ENCODE measurements at places on chromosomes 7 and 10. TPM values are rescaled to one million over a fixed set of nuclear protein-coding genes. Genes with fewer than 3 reads are reported as not detected.

RGR gene
- 0.19 TPM for total RNA-seq

PIP gene
- total RNA-seq, result not detected

- DNase-seq, result no peak
These were observed 50.5 kb downstream of the RSBN1L start for GRCh38 chr7:77746824-77747165.

DNA sequence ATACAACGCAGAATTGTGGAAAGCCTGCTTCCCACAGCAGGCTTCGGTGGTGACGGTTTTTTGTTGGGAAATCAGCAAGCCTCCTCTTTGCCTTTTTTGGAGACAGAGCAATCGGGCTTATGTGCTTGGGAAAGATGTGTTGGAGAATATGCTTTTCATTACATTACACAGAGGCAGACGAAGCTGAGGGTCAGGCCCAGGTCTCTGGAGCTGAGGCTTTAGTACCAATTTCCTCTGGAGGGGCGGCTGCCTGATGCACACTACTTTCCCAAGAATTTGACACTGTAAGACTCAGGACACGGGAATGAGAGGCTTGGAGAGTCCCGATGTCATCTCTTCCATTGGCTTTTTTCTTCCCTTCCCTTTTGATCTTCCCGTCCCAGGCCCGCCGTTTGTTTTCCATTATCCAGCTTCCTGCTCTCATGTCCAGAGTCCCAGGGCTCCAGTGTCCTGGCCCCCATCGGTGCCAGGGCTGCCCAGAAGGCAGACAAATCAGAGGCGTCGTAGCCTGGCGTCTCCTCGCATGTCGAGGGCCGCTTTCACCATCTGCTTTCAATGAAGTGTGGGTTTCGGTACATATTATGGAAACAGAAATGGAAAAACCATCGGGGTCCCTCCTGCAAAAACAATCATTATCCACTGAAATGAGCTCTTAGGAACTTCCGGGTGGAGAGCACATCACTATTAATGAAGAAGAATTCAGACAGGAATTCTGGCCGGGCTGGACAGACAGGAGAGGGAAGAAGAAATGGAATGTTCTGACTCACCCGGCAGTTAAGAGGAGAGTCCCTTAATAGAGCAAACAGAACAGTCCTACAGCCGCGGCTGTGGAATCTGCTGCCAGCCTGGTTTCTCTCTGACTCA, 123.0 kb upstream of the JCAD start:
- no peak for DNase-seq

DNA sequence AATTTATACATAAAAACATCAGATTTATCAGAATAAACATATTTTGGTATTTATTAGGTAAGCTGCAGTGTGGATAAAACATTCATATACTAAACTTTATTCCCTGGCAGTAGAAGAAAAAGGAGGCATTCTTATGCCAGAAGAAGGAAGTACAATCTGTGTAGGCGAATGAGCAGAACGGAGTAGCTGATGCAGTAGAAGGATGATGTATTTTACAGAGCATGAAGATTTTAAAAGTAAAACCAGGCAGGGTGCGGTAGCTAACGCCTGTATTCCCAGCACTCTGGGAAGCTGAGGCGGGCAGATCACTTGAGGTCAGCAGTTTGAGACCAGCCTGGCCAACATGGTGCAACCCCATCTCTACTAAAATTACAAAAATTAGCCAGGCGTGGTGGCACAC, 294.9 kb upstream of the MKLN1 start:
- no peak for DNase-seq

- DNase-seq, result no peak
These were observed 350.6 kb downstream of the TFEC start for GRCh38 chr7:115679976-115680375.

DNA sequence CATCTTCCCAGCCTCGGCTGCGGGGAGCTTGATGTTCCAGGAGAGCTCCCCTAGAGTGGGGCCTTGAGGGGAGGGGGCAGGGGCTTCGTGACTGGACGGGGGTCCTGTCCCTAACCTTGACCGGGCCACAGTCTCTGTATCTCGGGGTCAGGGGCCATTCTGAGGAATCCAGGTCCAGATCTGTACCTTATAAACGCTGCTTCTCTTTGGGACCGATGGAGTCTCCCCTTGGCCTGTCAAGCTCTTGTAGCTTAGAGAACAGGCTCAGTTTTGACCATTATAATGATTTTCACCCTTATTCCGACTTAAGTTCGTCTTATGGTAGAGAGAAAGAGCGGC, 831 bp downstream of the ZKSCAN5 start:
- no peak for DNase-seq

Measured in left ventricle myocardium inferior (tissue), 1 donor.